GM20000 (cell line): ENCODE measurements at places on chromosomes 1 and 21.

GRCh38 chr1:161771973-161772372 is 5.9 kb downstream of the ATF6 start:
- DNase-seq = no peak

DNA sequence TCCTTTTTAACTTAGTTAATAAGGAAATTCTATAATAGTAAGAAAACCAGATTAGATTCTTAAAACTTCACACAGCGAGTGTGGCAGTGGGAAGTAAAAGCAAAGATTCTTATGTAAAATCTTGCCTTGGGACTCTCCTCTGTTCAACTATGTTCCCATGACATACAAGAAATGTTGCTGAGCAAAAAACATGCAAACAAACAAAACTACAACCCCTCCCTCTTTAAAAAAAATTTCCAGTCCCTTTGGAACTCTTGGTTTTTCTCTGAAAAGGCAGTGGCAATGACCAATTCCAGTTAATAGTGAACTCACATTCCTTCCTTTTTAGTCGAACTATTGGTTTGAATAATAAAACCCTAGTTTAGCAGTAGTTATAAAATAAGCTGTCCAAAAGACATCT is 453.1 kb upstream of the ZRANB2 start:
- no peak for DNase-seq

- no peak for DNase-seq
Observed at GRCh38 chr1:181324797-181325616, 158.3 kb upstream of the CACNA1E start.

DNA sequence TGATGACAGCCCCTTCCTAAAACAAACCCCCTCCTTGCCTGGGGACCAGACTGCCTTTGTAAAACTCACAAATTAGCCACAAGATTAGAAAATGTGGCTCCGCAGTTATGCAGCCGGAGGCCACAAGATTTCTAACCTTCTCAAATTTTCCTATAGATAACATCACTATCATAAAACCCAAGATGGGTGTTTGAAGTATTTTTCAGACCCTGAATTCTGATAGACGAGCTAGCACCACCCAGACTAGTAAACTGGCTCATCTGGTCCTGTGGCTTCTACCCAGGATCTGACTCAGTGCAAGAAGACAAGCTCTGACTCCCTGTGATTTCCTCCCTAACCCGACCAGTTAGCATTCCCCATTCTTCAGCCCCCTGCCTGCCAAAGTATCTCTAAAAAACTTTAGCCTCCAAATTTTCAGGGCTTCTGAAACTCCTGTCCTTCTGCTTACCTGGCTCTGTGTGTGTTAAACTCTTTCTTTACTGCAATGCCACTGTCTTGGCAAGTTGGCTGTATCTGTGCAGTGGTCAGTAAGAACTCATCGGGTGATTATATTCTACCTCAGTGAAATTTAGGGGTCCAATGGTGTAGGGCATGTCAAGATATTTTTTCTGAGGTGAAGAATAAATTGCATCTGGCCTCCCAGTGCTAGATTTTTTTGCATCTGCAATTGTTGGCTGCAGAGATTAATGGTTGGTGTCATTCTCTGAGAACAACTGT is 102.1 kb downstream of the S1PR1 start:
- no peak for DNase-seq

- peak; percentile 74 for DNase-seq
Observed at GRCh38 chr1:39671793-39672550, at the start of gene NT5C1A. TSS of gene NT5C1A (minus strand) at chr1:39672107. CDS start at chr1:39672038, 69 bp downstream.

- DNase-seq = no peak
Observed at GRCh38 chr1:86104606-86105532, 51.7 kb downstream of the COL24A1 start.

GRCh38 chr1:203361945-203362719 is 11.2 kb upstream of the FMOD start:
- DNase-seq = no peak

DNA sequence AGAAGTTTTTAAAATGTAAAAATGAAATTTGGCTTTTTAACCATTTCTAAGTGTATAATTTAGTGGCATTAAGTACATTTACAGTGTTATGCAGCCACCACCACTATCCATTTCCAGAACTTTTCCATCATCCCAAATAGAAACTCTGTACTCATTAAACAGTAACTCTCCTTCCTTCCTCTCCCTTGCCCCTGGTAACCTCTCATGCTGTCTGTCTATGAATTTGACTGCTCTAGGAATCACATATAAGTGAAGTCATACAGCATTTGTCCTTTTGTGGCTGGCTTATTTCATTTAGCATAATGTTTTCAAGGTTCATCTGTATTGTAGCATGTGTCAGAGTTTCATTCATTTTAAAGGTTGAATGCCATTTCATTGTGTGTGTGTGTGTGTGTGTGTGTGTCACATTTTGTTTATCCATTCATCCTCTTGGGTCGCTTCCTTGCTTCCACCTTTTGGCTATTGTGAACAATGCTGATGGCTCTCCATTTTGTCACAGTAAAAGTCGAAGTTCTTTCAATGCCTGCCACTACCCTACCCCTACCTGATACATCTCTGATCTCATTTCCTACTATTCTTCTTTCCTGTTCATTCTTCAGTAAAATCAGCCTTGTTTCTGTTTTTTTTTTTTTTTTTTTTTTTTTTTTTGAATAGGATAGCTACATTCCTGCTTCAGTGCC is 45.3 kb downstream of the F3 start:
- DNase-seq = no peak

DNA sequence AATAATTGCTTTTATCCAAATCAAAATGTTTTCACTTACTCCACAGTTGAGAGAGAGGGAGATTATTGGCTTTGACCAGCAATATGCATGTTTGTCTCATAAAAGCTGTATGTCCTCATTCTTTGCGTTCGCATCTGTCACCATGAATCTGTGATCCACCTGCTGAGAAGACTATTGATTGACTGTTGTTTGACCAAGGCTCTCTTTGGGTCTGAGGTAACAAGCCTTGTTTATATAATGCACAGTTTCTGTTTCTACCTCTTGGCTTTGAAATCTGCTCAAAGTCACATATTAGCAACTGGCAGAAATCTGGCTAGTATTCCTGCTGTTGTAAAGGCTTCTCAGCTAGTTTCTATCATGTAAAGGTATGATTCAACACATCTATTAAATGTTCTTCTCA is 157.0 kb downstream of the LYPLAL1 start:
- no peak for DNase-seq
